ENCODE measurements at places on chromosomes 2 and 18.

DNA sequence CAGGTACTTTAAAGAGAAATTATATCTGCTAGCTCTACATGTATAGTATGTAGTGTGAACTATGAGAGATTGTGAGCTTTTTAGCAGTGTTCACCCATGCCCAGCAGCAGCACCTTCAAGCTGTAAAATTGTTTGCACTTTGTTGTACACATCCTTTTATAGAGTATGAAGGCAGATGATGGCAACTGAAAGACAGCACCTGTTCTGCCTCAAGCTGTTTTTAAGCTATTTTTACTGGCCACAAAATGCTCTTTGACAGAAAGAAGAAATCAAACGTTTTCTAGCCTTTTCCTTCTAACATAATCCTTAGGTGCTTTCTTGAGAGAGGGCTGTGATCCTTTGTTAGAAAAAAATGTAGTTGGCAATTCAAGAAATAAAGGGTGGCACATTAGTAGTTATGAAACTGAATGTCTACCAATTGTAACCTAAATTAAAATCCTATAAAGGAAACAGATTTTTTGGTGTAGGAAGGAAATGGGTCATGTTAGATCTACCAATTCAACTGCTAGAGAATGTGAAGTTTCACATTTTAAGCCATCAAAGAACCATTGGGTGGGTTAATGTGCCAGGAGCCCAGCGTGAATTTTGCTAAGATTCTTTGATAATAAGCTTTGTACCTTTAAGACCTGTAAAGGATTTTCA, 59.5 kb downstream of the R3HDM1 start:
- no peak for DNase-seq

DNA sequence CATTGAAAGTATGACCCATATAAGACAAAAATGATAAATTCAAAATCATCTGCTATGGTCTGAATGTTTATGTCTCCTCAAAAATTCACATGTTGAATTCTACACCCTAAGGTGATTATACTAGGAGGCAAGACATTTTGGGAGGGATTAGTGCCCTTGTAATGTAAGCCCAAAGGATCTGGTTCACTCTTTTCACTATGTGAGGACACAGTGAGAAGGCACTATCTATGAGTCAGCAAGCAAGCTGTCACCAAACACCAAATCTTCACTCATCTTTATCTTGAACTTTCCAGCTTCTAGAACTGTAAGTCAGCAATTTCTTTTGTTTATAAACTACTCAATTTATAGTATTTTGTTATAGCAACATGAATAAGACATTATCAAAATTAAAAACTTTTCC, 284.7 kb upstream of the ZC3H15 start:
- no peak for DNase-seq

DNA sequence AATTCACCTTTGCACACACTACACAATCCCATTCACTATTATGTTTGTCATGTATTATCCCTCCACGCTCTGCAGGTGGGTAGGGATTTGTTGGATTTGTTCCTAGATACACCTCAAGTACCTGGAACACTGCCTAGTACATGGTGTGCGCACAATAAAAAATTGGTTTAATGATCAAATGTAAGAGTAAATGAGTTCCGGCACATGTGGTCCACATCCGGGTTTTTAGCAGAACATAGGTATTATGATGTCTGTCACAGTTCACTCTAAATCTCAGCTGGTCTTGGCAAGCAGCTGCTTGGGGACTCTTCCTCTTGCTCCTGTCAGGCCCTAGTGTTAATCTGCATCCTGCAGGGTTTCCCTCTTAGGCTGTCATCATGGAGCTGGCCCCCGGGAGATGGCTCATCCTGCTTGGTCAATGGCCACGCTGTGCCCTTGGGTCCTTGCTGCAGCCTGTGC, 21.8 kb upstream of the IL1R1 start:
- DNase-seq, result no peak

- no peak for DNase-seq
Observed at GRCh38 chr18:55509631-55510324, 78.2 kb downstream of the TCF4 start.

Measured in mesothelial cell of epicardium (in vitro differentiated cells).